Upper lobe of left lung (tissue), 6 donors: ENCODE measurements at places on chromosomes 13 and 19.

DNA sequence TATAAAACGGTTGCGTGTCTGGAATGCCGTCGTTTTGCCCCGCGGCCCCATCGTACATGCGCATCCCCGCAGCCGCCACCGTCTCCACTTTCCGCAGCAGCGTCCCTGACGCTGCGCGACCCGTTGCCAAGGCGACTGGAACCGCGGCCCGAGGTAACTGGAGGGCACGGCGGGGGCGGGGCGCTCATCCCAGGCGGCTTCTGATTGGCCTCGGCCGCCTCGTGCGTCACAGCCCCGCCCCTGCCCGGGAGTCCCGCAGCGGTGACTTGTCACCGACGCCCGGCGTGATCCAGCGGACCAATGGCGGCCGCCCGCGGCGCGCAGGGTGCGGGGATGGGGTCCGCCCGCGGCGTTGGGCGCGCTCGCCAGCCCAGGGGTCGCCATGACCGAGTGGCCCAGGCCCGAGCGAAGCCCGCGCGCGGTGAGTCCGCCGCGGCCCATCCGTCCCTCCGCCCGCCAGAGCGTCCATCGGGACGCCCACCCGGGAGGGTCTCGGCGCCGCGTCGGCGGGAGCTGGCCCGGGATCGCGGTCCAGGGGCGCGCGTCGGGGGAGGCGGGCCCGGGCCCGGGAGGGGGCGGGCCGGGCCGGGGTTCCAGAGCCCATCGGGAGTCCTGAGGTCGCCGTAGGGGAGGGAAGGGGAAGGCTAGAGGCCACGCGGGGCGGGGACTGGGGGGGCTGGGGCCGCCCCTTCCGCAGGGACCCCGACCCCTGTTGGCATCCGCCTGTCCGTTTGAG is at the start of gene ZSCAN1:
Gene ZSCAN1 (plus strand): TSS at position 285 of the 736 bp plus-strand sequence. CDS start 3,812 bp downstream, outside the sequence.
- peak; percentile 90 for DNase-seq

DNA sequence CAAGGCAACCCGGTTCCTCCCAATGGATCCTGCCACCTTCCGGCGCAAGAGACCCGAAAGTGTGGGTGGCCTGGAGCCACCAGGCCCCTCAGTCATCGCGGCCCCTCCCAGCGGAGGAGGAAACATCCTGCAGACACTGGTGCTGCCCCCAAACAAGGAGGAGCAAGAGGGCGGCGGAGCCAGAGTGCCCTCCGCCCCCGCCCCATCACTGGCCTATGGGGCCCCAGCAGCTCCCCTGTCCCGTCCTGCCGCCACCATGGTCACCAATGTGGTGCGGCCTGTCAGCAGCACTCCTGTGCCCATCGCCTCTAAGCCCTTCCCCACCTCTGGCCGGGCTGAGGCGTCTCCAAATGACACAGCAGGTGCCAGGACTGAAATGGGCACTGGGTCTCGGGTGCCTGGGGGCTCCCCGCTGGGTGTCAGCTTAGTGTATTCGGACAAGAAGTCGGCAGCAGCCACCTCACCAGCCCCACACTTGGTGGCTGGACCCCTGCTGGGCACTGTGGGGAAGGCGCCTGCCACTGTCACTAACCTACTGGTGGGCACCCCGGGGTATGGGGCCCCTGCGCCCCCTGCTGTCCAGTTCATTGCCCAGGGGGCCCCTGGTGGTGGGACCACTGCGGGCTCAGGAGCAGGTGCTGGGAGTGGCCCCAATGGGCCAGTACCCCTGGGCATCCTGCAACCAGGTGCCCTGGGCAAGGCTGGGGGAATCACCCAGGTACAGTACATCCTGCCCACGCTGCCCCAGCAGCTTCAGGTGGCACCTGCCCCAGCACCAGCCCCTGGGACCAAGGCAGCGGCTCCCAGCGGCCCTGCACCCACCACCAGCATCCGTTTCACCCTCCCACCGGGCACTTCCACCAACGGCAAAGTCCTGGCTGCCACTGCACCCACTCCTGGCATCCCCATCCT is 11.2 kb upstream of the PRR19 start:
- DNase-seq, result peak; percentile 83

DNA sequence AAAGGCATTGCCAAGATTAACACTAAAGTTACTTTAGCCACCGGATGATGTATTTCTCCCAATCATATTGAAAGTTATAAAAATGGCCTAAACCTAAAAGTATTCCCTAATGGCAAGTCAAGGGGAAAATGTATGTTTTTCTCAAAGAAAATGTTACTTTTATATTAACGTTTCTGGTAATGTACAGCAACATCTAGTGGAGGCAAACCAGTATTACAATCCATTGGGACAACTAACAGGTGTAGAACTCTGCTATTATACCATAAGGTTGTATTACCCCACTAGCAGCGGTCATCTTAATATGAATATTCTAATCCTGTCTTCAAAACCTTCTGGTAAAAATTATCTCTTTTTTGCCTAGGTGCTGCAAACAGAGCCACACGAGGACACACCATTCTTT is 69.2 kb downstream of the ZNF100 start:
- no peak for DNase-seq

GRCh38 chr19:48999481-49000325 is 6.0 kb downstream of the RUVBL2 start:
- no peak for DNase-seq

DNA sequence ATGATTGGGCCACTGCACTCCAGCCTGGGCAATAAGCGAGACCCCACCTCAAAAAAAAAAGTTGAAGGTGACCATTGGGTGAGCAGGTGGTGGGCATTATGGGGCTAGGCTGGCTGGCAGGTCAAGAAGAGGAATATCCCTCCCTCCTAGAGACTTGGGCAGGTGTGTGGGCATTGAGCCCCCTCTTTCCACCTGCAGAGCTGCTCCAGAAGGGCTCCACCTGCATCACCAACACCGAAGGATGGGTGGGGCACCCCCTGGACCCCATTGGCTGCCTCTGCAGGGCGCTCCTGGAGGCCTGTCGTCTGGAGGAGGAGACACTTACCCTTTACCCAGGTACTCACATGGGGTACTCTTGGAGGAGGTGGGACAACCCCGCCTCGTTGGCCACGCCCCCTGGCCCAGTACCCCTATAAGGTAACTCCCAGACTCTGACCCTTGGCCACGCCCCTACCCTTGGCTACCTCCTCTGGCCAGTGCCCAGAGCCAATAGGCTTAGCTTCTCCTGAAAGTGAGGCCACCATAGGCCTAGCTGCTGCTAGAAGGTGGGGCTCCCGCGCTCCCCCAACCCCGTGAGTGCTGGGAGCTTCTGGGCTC is 21.9 kb downstream of the ZSWIM4 start:
- peak; percentile 81 for DNase-seq

DNA sequence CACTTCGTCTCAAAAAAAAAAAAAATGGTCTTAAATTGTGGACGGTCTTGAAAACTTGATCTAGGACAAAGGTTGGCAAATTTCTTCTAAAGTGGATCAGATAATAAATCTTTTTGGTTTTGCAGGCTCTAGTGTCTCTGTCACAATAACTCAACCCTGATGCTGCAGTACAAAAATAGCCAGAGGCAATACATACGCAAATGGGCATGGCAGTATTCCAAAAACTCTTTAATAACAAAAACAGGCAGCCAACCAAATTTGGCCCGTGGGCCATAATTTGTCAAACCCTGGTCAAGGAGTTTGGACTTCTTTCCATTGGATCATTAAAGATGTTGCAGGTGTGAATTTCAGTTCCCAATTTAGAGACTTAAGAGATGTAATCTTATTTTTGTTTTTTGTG is 93.5 kb upstream of the MRI1 start:
- DNase-seq, result no peak

GRCh38 chr13:84925443-84925842 is 873.8 kb downstream of the SLITRK6 start:
- no peak for DNase-seq

DNA sequence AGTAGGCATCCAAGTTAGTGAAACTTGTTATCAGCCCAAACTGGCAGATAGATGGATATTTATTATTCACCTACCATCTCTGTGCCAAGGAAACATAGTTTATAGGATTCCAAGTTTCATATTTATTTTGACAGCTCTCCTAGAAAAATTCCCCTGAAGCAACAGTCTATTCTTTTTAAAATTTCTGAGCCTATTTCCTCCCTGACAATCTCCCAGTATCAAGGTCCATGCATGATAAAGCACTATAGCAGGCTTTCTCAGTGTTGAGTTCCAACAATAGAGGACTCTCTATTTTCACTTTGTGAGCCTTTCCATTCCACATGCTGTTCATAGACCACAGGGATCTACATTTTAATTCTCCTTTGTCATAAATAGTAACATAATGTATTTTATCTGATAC is 312.6 kb downstream of the SLITRK6 start:
- no peak for DNase-seq

GRCh38 chr13:52405767-52406494 is at the start of gene THSD1:
Gene THSD1 (minus strand): TSS chr13:52406172. CDS start chr13:52402600, 3,572 bp downstream.
- peak; percentile 58 for DNase-seq

GRCh38 chr19:15072930-15073647 is 8.9 kb upstream of the OR1I1 start:
- DNase-seq, result no peak

DNA sequence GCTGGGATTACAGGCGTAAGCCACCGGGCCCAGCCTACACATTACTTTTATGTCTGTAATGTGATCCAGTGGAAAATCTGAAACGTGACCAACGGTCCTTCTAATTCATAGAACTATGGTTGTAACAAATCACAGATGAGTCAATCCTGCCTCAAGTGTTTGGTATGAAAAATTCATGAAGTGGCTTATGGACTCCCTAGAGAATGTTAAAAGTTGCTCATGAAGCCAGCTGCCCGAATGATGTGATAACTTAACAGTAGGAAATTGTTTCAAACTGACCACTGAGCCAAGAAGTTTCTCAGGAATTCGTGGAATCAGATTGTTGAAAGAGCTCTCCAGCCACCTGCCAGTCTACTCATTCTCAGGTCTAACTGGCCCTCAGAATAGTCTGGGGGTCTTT is 59.4 kb upstream of the FARP1 start:
- DNase-seq, result no peak

DNA sequence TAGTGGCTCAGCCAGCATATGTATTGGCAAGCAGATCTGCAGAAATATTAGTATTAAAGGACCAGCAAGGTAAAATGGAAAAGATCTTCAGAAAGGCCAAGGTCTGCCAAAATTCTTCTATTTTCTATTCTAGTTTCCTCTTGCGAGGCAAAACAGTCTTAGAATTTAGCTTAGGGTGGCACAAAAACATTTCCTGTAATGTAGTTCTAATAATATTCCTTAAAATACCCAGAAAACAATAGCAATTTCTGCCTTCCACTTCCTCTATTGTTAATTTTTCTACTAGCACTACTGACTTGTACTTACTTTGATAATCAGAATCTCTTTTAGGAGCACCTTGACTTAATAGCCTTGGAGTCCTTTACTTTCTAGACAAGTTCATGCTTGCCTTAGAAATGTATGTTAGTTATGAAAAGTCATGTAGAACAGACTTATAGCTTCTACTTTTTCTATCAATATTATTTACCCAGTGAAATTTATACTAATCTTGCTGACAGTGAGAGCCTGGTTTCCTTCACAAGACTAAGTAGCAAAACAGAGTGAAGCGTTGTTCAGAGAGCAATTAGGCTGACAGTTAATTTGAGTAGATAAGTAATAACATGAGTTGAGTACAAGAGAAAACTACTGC is 23.9 kb upstream of the LPAR6 start:
- no peak for DNase-seq

DNA sequence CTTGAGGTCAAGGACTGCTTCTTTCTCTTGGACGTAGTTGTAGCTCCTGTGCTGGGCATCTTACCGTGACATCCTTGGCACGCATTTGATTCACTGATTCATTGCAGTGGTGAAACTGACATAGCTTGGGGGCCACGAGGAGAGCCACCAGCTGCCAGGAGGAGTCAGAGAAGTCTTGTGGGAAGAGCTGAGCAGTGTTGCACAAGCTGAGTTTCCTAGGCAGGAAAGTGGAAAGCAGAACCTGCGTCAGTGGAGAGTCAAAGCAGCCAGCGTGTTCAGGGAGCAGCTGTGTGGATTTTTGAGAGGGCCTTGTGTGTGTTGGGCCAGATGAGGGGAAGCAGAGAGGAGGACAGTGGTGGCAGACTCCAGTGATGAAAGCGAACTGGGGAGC is 5.3 kb upstream of the GPR183 start:
- DNase-seq, result no peak

DNA sequence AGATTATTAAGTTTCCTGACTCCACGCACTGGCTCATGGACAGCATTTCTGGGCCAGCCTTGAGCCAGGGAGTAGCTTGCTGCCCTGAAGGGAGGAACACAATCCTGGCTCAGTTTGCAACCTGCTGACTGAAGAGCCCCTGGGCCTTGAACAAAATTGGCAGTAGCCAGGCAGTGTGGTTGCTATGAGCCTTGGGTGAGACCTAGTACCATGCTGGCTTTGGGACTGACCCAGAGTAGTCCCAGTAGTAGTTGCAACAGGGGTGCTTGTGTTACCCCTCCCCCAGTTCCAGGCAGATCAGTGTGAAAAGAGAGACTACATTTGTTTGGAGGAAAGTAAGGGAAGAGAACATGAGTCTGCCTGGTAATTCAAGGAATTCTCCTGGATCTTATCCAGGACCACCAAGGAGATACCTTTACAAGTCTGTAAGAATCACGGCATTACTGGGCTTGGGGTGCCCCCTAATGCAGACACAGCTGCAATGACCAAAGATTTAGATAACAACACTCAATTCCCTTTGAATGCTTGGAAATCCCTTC is 22.0 kb downstream of the ITGBL1 start:
- no peak for DNase-seq

DNA sequence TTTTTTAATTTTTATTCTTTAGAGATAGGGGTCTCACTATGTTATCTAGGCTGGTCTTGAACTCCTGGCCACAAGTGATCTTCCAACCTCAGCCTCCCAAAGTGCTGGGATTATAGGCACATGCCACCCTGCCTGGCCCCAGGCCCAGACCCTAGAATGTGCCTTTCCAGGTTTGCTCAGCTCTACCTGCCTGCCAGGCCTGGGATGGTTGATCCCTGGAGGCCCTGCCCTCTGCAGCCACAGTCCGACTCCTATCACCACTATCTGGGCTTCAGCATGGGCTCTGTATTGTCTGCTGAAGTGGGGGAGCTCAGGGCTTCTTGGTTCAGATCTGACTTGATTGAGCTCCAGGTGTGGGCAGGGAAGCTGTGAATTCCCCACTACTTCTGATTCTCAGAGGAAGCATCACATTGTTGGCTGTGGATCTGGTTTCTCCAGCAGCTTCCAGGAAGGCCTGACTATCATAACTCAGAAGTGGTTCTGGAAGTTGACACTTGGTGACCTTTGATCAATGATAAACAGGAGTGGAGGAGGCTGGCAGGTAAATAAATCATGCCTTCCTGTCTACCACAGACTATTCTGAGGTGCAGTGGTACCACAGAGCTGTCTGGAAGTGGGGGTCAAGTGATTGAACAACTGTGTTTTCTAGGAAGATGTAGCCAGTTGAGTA is 71.9 kb downstream of the OLFM4 start:
- DNase-seq, result no peak

DNA sequence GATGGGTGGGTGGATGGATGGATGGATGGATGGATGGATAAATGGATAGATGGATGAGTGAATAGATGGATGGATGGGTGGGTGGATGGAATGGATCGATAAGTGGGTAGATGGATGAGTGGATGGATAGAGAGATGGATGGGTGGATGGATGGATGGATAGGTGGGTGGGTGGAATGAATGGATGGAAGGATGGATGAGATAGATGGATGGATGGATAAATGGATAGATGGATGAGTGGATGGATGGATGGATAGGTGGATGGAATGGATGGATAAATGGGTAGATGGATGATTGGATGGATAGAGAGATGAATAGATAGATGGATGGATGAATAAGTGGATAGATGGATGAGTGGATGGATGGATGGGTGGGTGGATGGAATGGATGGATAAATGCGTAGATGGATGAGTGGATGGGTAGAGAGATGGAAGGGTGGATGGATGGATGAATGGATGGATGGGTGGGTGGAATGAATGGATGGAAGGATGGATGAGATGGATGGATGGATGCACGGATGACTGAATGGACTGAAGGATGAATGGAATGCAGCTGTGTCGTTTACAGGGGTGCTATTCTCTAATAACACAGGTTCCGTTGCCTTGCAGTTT is 21.8 kb downstream of the PRR22 start:
- DNase-seq, result no peak
